ENCODE measurements at places on chromosomes 3 and 15. TPM values are rescaled to one million over a fixed set of nuclear protein-coding genes. Genes with fewer than 3 reads are reported as not detected.

The FBXL22 gene
- total RNA-seq, result 1.7 TPM

The SLC7A14 gene
- total RNA-seq, result not detected

The ABHD10 gene
- 18.8 TPM for total RNA-seq

The CSTA gene
- not detected for total RNA-seq

The DALRD3 gene
- total RNA-seq, result 22.2 TPM

The SLC9C1 gene
- not detected for total RNA-seq

The GATM gene
- total RNA-seq, result 1.0 TPM

The ADCY5 gene
- total RNA-seq, result not detected

The PTH1R gene
- total RNA-seq, result not detected

The UCN2 gene
- not detected for total RNA-seq

Measured in CD4-positive, CD25-positive, alpha-beta regulatory T cell (primary cell).